PC-3 (cell line): ENCODE measurements at places on chromosomes 3 and 15.

DNA sequence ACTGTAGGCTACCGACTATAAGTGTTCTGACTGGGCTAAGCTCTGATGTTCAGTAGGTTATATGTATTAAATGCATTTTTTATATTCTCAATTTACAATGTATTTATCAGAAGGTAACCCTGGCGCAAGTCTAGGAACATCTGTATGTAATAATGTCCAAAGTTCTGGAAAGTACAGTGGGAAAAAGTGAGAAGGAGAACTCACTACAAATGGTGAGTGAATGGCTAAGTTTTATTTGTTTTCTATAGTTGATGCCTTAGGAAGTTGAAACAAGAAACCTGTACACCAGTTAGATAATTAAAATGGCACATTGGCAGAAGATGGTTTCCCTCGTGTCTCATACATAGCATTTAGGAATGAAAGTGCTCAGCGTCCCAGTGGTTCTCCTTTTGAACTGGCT lies 333.4 kb upstream of the THRB start:
- DNase-seq, result no peak

GRCh38 chr3:173044998-173045397 lies 96.0 kb downstream of the SPATA16 start:
- DNase-seq, result no peak

DNA sequence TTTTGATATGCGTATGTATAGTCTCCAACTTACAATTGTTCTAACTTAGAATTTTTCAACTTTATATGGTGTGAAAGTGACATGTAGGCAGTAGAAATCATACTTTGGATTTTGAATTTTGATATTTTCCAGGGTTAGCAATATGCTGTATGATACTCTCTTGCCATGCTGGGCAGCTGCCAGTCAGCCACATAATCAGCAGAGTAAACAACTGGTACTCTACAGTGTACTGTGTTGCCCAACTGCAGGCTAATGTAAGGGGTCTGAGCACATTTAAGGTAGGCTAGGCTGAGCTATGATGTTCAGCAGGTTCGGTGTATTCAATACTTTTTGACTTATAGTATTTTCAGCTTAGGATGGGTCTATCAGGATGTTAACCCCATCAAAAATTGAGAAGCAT lies 52.0 kb upstream of the RYK start:
- DNase-seq, result peak; percentile 26

GRCh38 chr3:48617559-48617958 lies 4.0 kb downstream of the TMEM89 start:
- no peak for DNase-seq

DNA sequence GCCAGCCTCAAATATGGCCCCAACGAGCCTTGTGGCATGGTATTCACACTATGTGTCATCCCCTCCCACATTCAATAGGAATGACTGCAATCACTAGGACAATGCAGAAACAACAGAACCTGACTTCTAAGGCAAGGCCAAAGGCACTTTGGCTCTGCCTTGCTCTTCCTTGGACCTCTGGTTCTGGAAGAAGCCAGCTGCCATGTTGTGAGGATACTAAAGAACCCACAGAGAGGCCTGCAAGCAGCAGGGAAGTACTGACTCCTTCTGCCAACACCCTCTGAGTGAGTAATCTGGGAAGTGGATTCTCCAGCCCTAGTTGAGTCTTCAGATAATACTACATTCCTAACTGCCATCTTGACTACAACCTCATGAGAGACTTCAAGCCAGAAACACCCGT lies 64.7 kb downstream of the ADAMTS9 start:
- DNase-seq, result no peak

DNA sequence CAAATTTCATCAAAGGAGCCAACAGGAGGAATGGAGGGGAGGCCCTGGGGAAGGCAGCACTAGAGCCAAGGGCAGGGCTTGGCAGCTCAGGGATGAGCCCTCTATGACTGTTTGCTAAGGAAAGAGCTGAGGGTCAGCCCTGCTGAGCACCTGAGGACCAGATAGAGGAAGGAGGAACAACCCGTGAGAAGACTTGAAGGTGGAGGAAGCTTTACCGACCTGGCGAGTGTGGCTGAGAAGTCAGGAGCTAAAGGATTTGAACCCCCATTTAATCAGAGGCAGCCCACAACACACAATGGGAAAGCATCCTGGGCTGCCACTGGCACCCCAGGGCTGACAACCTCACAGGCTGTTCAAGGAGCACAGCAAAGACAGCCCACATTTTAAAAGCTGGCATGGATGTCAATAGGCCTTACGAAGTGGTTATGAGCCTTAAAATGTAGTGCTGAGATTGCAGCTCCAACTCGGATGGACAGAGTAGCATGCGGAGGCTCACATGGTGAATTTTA lies 20.7 kb upstream of the LRRC2 start:
- no peak for DNase-seq

DNA sequence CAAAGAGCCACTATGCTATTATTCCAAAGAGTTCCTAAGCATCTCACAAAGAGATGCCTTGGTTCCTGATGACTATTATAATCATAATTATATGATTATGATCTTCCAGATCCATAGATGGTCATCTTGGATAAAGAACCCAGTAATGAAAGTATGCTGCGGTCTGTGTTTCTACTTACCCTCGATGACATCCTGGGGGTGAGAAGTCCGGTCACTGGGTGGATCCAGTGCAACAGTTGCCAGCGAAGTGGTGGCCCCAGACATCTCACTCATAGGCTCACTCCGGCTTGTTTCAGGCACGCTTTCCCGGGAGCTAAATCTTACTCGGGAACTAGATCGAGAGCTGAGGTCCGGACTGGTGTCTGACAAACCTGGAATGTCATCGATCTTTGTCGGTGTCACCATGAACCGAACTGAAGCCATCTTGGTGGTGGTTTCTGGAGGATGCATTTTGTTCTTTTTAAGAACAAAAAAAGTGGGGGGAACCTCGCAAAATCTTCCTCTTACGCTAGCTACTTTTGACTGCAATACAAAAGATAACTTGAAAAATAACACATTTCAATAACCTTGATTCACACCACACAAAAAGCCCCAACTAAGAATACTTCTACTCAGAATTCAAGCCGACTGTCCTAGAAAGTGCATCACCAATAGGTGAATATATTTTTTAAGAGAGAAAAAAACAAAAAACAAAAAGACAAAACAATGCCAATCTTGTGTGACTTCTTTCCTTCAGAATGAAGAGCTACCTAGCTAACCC lies 1.2 kb downstream of the SLC12A6 start:
- no peak for DNase-seq

- no peak for DNase-seq
These were observed 56.1 kb upstream of the SKIL start for GRCh38 chr3:170301405-170301804.

- no peak for DNase-seq
These were observed 191.7 kb downstream of the GOLGA6L6 start for GRCh38 chr15:20349774-20350498.

DNA sequence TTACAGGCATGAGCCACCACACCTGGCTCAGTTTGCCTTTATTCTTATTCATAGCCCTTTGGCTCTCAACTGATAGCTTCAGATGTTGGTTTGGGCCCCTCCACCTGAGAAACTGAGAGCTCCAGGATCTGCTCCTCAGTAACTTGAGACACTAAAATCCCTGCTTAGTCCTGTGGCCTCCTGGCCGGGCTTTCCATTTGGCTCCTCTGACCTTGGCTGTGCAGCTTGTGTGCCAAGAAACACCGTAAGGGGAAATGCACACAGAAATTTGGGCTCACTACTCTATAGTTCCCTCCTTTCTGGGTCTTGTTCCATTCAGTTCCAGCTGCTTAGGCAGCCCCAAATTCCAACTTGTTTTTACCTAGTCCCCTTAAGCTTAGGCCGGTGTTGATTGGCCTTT lies 24.9 kb downstream of the NIPA2 start:
- no peak for DNase-seq

DNA sequence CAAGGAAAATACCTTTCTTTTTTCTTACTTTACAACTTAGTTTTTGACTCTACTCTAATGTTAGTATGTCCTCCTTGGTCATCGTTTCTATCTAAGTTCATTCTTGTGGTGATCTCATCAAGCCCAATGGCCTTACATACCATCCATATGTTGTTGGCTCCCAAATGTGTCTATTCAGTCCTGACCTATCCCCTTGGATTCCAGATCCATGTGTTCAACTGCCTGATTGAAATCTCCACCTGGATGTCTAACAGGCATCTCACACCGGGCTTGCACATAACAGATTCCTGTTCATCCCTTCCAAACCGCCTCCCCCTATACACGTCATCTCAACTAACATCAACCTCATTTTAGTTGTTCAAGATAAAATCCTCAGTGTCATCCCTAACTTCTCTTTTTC lies 382.6 kb downstream of the SOX2 start:
- DNase-seq, result no peak

GRCh38 chr15:51737522-51738305 lies at the start of gene LYSMD2:
TSS of gene LYSMD2 (minus strand) at chr15:51737655. CDS start at chr15:51737622, 33 bp downstream.
- DNase-seq, result peak; percentile 43

- DNase-seq, result no peak
These were observed 62.2 kb downstream of the UMPS start for GRCh38 chr3:124792341-124793040.

DNA sequence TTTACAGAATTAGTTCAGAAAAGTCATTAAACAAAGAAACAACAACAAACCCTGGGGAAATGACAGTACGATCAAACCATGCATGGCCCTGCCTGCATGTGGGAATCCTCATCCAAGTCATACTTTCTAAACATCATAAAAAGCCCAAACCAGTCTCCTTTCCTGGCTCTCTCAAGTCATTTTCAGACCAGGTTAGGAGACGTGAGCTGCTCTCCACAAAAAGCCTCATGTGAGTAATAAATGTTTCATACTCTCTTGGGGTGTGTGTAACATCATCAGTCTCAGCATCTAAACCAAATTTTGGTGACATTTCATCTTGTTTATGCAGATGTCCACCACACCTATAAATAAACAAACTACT lies 18.9 kb downstream of the GREM1 start:
- DNase-seq, result no peak

DNA sequence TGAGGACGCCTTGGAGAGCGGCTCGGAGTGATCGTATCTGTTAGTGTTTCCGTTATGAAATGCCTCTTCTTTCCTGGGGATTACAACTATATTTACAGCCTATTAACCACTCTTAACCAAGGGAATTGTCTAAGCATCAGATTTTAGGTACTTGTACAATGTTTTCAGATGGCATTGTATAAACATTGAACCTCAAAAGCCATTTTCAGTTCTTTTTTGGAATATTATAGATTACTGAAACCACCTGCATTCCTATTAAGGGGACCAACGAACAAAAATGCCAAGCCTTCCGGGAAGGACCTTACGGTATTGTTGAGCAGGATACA lies 1.1 kb downstream of the NEO1 start:
- no peak for DNase-seq

- no peak for DNase-seq
These were observed 480.5 kb upstream of the PROK2 start for GRCh38 chr3:72265256-72266015.

DNA sequence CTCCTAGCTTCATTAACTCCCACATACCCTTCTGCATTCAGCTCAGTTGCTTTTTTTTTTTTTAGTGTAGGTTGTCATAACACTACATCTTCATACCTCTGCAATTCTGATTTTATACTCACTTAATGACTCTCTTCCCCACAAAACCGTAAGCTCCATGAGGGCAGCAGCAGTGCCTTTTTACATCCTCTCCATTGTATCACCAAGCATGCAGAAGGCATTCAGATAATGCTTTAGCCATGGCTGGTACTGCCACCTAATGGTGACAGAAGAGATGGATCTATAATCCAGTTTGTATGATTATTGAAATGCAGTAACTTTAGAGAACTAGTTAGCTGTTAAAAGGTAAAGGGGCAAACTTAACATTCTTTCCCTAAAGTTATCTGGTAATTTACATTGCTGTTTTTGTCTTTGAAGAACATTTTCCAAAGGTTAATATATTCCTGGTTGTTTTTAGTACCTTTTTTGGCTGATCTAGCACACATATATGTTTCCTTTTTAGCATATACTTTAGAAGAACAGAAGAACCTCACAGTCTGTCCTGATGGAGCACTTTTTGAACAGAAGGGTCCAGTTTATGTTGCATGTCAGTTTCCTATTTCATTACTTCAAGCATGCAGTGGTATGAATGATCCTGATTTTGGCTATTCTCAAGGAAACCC lies 36.8 kb downstream of the ATP1B3 start:
- peak; percentile 71 for DNase-seq

GRCh38 chr15:69719527-69720240 lies 267.1 kb downstream of the RPLP1 start:
- no peak for DNase-seq

- DNase-seq, result no peak
These were observed 5.7 kb upstream of the KLHL24 start for GRCh38 chr3:183629546-183630301.

DNA sequence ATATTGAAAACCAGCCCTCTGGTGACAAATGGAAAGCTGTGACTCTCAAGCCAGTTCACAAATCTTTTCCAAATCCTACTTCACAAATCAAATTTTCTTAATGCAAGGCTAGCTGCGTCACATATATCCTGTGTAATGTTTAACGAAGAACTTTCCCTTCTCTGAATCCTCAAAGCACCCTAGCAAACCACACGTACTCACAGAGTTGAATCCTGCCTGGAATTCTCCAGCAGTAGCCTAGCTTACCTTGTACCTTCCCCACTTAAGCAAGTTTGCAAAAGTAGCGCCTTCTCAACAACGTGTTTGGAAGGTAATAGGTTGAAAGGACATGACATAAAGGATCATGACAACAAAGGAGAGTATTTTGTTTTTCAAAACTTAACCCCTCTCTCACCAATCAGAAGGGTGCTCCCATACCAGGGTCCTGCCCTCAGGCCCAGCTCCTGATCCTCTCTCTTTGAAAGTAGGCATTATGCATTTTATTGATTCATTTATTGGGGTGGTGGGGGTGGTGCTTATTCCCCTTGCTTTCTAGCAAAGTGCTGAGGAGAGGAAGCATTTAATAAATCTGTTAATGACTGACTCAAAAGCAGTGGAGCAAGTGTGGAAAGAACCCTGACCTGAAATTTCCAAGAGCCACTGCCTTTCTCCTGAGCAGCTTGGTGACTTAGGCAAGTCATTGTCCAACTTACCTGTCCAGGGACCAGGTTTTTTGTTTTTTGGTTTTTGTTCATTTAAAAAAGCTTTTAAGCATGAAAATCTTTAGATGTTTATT lies 531.6 kb downstream of the MECOM start:
- DNase-seq, result no peak

DNA sequence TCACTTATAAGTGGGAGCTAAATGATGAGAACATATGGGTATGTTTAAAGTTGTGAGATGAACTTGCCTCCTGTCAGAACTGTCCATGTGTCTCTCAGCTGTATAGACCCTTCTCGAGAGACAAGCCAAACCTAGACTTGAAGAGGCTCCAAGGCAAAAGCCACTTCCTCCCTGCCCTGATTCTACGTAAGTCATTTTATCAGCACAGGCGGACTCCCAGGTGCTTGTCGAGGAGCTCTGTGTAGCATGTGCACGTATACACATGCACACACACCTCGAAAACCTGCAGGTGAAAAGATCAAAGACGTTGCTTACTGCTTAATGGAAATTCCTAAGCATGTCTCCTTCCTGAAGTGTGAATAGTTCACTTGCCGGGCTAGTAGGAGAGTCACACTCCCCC lies 5.6 kb upstream of the CLEC3B start:
- DNase-seq, result no peak
